ENCODE measurements at places on chromosomes 5 and 9. TPM values are rescaled to one million over a fixed set of nuclear protein-coding genes. Genes with fewer than 3 reads are reported as not detected.

The SCGB3A2 gene
- not detected for total RNA-seq

The DEPDC1B gene
- total RNA-seq: 1.9 TPM

The WDR38 gene
- total RNA-seq: not detected

The OR1Q1 gene
- not detected for total RNA-seq

The FBN2 gene
- 1,312 TPM for total RNA-seq

The CTXN3 gene
- total RNA-seq: not detected

The EFCAB9 gene
- total RNA-seq: not detected

The ARID3C gene
- not detected for total RNA-seq
